ENCODE measurements at places on chromosomes 2 and 18.

- no peak for DNase-seq
Observed at GRCh38 chr2:53286345-53286744, 481.3 kb upstream of the CHAC2 start.

DNA sequence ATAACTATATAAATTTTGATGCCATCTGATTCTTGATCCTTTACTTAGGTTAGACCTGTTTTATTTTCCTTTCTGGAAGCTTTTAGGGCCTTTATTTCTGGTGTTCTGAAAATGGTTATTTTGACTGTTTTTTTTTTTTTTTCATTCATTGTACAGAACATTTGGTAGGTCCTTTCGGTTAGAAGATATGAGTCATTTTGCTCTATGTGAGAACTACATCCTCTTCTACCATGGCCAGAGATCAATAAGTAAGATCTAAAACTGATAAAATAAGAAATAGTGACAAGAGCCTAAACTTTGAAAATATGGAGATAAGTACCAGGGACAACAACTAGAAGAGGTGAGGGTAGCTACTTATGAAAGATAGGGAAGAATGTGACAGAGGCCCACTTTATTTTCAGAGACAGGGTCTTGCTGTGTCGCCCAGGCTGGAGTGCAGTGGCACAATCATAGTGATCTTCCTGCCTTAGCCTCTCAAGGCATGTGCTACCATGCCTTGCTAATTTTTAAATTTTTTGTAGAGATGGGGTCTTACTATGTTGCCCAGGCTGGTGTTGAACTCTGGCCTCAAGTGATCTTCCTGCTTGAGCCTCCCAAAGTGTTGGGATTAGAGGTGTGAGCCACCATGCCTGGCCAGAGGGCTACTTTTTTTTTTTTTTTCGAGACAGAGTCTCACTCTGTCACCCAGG is 66.5 kb downstream of the EIF2AK3 start:
- no peak for DNase-seq

DNA sequence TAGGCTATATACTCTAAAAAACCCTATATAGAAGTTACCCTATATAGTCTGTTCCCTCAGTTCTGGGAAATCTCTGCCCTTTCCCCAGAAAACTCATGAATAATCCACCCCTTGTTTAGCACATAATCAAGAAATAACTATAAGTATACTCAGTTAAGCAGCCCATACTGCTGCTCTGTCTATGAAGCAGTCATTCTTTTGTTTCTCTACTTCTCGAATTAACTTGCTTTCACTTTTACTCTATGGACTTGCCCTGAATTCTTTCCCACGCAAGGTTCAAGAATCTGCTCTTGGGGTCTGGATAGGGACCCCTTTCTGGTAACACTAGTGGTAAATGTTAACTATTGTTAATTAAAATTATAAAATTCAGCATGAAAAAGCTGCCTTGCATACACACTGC is 17.4 kb upstream of the AP1S3 start:
- DNase-seq, result no peak

- no peak for DNase-seq
Observed at GRCh38 chr18:11976315-11977152, 4.8 kb upstream of the IMPA2 start.

DNA sequence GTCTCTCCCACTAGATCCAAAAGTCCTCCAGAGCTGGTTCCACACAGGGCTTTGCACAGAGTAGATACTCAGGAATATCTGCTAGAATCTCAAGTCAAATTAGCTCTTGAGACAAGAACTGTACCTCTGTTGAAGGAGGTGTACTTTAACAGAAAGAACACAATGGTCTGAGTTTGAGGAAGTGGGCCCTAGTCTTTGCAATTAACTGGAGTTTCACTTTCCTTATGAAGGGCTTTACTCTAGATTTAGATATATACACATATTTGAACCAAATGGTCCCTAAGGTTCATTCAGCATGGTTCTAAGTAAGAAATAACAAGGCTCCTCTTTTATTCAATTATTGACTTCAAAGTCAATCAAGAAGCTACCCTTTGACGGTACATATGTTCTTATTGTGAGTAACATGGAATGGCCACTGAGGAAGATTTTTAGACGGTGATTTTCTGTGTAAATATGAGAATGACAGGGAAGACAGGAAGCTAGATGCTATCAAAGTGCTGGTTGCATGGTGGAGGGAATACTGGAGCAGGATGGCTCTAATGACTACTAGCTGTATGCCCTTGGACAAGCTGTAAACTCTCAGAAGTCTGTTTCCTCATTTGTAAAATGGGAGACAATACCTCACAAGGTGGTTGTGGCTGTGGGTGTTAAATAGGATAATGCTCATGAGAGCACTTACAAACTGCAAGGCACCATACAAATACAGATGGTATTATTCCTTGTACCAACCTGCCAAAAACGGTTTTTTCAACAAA is 73.5 kb upstream of the SERTAD2 start:
- no peak for DNase-seq

DNA sequence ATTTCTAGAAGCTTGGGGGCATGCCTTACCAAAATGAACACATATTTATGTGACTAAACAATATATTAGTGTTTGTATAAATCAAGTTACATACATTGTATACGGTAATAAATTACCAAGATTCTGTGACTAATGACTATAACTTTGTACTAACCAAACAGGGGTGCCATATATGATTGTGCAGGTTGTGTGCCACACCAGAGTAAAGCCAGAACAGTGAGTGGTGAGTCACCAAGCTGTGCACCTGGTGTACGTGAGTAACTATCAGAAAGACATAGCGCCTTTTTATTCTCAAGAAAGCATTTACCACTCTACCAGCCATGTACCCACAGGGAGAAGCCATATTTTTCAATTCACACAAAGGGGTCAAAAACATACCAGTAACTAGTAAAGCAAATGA is 453.2 kb upstream of the PIK3C3 start:
- no peak for DNase-seq

DNA sequence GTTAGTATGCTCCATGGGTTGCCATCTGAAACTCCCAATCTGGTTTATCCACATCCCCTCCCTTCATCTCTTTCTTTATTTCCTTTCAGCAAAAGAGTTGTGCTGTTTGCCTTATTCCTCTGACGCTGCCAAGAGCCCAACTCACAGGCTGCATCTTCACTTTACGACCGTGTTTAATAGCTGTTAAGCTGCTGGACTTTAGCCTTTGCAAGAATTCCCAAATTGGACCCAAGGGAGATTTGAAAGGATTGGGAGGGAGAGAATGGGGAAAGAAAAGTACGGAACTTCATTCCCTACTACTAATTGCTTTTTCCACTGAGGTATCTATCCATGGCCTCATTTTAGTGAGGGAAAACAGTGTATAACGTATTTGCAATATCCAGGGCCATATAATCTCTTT is 263.4 kb upstream of the MEIS1 start:
- DNase-seq, result no peak

GRCh38 chr2:237594514-237594871 is 4.0 kb upstream of the RAB17 start:
- DNase-seq, result no peak

- DNase-seq, result no peak
Observed at GRCh38 chr2:161825429-161825828, 201.2 kb downstream of the SLC4A10 start.

- no peak for DNase-seq
Observed at GRCh38 chr2:2665834-2666133, 334.7 kb upstream of the MYT1L start.

- no peak for DNase-seq
Observed at GRCh38 chr2:85852937-85853498, 35.8 kb downstream of the ST3GAL5 start.

DNA sequence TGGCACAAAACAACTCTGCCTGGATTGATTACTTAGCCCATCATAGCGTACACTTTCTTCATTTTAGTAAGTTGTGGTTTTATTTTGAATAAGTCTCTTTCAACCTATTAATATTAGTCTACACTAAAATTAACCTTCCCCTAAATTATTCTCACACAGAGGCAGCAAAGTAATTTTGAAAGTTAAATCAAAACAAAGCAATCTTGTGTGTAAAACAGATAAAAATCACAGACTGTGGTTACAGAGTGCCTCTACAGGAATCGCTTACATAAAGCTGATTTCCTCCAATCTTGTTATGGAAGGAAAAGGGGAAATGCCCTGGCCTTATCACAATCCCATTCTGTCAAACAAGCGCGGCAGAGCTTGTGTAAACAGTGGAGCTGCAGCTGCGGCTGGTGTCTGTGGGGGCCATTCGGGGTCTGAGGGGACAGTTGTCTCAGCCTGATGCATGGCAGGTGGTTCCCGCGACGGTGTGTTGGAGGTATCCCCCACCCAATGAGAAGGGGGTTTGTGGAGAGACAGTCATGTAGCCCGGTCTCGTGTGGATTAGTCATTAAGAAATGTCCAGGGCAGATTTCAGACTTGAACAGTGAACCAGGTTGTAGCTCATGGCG is 42.1 kb downstream of the BCL2L11 start:
- DNase-seq, result no peak

GRCh38 chr2:69674316-69674670 is 30.8 kb upstream of the AAK1 start:
- no peak for DNase-seq

DNA sequence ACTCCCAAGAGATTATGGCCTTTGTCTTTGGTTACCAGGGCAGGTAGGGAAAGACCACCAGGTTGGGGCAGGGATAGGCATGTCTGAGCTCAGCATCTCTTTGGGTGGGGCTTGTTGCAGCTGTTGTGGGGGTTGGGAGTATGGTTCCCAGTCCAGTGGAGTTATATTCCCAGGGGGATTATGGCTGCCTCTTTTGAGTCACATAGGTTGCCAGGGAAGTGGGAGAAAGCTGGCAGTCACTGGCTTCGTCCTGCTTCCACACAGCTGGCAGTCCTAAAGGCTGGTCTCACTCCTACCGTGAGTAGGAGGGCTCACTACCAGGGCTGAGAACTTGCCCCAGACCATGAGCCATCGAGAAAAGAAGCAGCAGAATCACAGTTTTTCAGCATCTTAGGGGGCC is 79.1 kb downstream of the LYPD6 start:
- DNase-seq, result no peak

DNA sequence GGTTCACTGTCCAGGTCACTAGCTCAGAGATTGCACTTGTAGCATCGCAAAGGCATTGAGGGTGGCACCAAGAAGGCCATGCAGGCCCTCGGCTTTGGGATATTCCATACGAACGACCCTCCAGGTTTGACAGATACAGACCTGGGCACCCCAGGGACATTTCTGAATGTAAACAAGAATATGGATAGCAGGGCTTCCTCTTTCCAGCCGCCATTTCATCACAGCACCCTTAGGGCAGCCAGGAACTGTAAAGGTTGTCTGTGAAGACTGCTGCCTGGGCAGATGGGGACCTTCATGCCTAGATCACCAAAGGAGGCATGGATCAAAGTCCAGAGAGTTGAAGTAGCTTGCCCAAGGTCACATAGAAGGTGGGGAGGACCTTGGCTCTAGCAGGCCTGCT is 70.5 kb downstream of the ACTR2 start:
- no peak for DNase-seq

- DNase-seq, result peak; percentile 50
Observed at GRCh38 chr2:39128919-39129391, 8.1 kb upstream of the SOS1 start.

DNA sequence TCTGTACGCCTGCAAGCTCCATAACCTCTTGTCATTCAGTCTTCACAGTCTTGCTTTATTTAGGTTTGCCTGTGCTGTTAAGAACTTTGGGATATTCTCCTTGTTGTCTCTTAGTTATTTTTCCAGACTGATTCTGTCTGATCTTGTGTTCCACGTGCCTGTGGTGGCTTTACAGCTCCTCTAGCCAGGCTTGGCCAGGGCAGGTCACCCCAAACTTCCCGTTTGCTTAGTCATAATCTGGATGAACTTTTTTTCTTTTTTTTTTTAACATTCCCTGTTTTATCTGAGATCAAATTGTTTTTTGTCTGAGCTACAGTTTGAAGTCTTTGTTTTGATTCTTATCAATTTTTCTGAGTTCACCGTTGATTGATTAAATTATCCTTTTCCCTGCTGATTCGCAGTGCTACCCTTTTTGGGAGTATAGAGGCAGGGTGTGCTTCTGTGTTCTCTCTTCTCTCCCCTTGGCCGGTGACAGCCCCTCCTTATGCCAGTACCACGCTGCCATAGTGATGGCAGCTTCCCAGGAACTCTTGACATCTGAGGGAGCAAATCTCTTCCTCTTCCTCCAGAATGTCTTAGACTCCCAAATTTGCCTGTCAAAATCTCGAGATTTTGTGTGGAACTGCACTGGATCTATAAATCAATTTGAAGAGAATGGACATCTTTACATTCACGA is 2.5 kb downstream of the SP100 start:
- DNase-seq, result no peak

All from stimulated activated CD4-positive, alpha-beta T cell treated with anti-CD3 and anti-CD28 coated beads, TNF-alpha, amount 100 ng/mL, for 48 hours (primary cell).